Stimulated activated CD8-positive, alpha-beta memory T cell treated with anti-CD3 and anti-CD28 coated beads, Interleukin-4, amount 100 ng/mL, for 1 hour (primary cell): ENCODE measurements at places on chromosomes 7 and 10.

- DNase-seq: no peak
These were observed 7.0 kb downstream of the RTKN2 start for GRCh38 chr10:62261666-62262065.

GRCh38 chr10:118161461-118162246, 114.9 kb upstream of the RAB11FIP2 start:
- no peak for DNase-seq

GRCh38 chr10:52741851-52742250, 30.7 kb downstream of the MBL2 start:
- no peak for DNase-seq

DNA sequence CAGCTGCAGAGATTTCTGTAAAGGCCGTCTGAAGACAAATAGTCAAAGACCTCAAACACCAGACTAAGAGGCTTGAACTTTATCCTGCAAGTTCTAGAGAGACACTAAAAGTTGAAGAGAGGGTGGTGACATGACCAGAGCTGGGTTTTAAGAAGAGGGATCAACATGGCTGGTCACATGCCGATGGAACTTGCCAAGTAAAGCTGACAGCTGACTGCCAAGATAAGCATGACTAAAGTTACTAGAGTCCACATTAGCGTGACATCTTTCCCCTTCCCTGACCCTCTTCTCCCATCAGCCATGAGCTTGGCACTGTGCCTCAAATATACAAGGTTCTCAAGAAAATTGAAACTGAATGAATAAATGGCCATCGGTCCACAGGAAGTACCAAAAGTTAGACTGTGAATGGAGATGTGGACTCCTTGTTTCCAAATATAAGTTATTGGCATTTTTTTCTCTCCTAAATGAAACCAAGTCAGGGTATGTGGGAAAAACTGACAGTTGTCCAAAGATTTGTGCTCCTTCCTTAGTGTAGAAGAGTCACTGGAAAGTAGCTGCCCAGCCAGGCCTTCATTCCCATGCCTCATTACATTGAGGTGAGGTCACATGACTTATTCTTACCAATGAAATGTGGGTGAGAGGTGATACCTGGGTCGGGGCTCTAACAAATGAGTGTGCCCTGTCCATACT, 24.5 kb downstream of the XPNPEP1 start:
- no peak for DNase-seq

DNA sequence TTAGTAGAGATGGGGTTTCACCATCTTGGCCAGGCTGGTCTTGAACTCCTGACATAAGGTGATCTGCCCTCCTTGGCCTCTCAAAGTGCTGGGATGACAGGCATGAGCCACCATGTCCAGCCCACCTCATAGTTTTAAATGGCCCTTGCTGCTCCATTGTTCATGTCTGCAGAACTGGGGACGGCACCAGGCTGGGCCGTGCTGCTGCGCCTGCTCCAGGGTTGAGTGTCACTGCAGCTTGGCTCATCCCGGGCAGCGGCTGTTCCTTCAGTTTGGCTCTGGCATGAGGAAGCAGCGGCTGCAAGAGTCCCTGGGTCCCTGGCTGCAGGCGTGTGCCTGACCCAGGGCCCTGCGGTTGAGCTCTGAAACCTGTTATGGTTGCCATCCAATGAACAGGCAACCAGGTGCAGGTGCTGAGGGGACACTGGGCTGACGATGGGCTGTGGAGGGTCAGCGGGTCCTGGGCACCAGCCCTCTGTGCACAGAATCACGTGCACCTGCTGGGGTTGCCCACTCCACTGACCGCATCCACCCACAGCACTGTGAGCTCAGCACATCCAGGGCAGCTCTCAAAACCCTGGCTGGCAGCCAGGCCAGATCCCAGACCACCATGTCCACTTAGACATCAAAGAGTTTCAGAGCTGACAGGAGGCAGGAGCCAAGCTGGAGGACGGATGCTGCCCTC, 70.2 kb upstream of the PPP2R2D start:
- no peak for DNase-seq

GRCh38 chr7:117946151-117946633, 73.0 kb upstream of the CTTNBP2 start:
- no peak for DNase-seq

DNA sequence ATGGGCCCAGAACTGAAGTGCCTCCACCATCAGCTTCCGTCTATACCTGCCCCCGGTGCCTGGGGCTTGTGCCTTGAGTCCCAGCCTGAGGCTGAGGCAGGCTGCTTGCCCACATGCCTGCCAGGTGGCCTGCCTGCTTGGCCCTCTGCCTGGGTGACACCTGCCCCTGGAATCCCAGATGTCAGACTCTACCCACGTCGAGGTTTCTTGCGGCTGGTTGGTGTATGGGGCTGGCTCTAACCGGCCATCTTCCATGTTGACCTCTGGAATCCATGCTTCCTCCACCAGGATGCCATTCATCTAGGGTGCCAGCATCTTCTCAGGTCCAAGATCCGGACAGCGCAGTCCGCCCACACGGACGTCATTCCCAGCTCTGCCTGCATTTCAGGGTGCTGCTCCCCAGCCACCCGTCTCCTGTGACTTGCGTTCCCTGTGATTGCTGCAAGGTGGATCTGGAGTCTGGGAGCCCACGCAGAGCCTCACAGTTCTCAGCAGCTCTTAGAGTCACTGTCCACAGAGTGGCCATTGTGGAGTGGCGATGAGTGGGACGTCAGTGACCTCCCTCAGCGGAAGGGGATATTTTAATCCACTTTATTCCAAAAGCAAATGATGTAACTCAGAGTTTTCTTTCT, 298.1 kb downstream of the TCERG1L start:
- DNase-seq: no peak

- DNase-seq: no peak
These were observed 726 bp downstream of the MCU start for GRCh38 chr10:72692744-72692993.

- DNase-seq: no peak
These were observed at the start of gene AFAP1L2 for GRCh38 chr10:114404171-114405010. Gene AFAP1L2, minus strand, starts transcription at chr10:114404502. Its CDS starts 47 bp downstream, at chr10:114404455.

GRCh38 chr10:26755443-26755903, 58.0 kb downstream of the PDSS1 start:
- DNase-seq: no peak

DNA sequence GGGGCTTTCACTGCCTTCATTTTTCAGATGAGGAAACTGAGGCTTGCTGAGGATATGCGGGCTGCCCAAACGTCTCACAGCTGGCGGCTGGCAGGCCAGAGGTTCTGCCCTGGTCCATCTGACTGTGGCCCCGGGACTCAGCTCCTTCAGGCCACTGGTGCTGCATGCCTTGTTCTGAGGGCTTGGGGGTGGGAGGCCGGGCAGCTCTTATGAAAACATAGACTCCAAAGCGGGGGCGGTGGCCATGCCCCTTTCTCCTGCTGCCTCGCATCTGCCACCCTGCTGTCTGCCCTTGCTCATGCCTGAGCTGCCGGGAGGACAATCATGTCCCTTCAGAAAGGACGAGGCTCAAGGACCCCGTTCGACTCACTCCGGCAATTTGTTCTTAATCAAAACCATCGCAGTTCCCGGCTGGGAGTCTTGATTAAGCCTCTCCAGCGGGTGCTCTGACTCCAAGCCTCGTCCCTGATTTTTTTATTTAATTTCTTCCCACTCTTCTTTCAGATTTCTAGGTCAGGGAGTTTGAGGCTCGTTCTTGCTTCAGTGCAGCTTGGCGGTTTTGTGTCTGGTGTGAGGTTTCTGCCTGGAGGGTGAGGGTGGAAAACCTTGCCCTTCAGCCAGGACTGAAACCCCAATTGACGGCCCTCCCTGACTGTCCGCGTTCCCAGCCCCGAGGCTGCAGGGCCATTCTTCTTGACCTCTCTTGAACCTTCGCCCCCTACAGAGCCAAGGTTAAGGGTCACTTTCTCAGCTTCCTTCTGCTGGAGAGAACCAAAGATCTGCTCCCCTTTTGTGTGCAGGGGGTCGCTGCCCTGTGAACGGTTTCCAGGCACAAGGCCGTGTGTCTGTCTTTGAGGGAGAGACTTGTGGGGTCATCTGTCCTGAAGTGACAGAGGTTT, 120.8 kb downstream of the DNAJB6 start:
- no peak for DNase-seq

- no peak for DNase-seq
These were observed 44.5 kb downstream of the FOXK1 start for GRCh38 chr7:4726566-4726965.

DNA sequence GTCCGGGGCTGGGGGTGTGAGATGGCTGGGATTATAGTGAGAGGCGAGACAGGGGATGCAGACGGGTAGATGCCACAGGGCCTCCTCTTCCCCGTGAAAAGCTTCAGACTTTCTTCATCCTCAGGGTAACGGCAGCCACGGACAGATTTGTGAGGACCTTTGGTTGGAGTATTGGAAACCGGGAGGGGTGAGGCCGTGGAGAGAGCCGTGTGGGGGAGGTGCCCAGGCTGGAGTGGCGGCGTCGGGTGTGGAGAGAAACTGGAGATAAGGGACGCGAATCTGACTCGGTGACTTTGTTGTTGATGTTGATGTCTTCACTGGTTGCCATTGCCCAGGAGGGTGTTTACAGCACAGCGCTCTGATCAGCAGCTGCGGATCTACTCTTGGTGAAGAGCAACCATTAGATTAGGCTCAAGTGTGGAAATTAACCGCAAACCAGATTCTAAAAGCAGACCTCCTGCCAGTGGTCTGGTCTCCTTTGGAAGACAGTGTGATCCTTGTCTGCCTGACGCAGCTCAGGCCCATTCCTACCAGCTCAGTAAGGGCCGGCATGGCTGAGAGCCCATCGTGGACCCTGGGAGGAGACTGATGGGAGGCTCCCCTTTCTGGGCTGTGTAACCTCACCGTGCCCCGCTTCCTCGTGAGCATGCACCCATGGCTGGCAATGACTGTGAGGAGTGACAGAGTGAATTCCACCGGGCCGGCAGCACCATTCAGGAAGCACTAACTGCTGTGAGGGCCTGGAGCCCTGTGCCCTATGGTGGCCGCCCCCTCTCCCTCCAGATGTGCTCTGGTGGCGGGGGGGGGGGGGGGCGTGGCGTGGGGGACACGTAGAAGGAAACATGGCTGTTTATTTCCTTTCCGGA, 90.3 kb downstream of the INPP5A start:
- no peak for DNase-seq

GRCh38 chr7:80918909-80919721, at the start of gene SEMA3C:
Gene SEMA3C, minus strand, starts transcription at chr7:80919051. Its CDS starts 2,270 bp downstream, at chr7:80916781.
- DNase-seq: no peak

DNA sequence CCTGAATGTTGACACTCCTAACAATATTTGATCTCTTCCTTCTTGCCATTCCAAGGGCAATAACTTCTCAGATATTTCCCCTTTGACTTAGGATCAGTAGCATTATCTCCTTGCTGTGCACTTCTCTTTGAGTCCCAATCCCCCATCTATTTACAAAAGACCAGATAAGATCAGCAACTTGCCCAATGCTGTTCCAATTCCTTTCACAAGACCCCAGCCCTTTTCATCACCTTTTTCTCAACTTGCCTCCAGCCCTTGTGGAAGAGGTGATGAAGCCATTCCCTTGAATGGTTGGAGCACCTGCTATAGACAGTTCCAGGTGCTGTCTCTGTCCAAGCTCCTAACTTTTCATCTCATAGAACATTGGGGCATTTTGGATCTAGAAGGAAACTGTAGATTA, 51.1 kb upstream of the ARID5B start:
- no peak for DNase-seq

DNA sequence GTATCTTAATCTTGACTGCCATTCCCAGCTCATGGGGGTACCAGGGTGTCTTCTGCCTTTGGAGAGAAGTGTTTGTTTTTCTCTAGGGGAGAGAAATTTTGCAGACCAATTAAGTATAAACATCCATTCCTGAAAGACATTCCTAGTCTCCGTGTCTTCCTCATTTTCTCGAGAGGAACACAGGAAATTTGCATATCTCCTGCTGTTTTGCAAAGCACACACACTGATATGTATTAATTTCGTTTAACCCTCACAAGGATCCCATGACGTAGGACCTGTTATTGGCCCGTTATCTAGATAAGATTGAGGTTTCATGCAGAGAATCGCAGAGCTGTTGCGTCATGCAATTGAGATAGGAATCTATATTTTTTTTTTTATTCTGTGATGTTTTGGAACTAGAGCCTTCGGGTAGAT, 944 bp downstream of the RHBDD2 start:
- DNase-seq: no peak

DNA sequence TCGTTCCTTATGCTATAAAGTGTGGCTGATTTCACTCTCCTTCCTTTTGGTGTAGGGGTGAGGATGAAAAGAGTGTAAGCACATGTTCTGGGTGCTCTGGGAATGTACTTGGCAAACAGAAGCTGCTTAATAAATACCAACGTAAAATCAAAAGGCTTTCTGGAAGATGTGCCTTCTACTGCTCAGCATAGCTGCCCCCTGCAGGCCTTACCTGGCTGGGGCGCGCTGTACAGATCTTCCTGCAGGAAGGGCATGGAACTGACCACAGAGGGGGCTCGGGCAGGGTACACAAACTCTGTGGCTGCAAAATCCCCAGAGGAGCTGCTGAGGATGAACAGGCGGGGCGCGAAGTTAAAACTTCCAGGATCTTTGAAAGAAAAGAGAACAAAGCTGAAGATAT, 169.4 kb downstream of the SVIL start:
- DNase-seq: no peak
